Stimulated activated CD4-positive, alpha-beta T cell treated with anti-CD3 and anti-CD28 coated beads, TNF-alpha, amount 100 ng/mL, for 48 hours (primary cell): ENCODE measurements at places on chromosomes 5 and 9.

DNA sequence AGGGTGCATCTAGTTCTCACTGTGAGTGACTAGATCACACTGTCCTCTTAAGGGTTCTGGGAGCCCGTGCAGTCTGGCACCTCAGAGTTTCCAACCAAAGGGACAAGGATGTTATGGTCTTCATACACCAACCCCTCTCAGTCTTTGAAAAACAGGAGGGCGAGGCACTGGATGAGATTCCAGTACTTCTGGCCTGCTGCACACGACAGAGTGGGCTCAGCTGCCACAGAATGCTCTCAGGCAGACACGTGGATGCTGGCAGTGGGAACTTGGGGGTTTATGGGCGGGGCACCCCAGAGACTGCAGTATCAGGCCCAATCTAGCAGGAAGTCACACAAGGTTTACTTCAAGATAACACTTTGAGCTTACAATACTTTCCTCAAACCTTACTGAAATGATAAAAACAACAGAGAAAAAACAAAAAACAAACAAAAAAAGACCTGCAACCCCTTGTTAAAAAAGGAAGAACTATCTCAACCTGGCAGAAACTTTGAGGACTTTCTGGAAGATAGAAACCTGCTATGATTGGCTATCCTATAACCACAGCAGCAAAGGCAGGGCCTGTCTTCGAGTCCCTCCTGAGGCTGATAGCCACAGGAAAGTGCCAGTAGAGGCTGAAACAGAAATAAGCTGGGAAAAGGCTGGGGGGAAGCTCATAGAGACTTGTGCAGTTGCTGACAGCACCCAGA, 28.3 kb upstream of the TGFBR1 start:
- no peak for DNase-seq

GRCh38 chr9:3947588-3947845, 352.4 kb downstream of the GLIS3 start:
- no peak for DNase-seq

GRCh38 chr5:157004893-157005551, 42.0 kb upstream of the TIMD4 start:
- no peak for DNase-seq

- DNase-seq = no peak
Measured at GRCh38 chr5:87403409-87403808, 9.3 kb downstream of the CCNH start.
